ENCODE measurements at places on chromosomes 3 and 15.

DNA sequence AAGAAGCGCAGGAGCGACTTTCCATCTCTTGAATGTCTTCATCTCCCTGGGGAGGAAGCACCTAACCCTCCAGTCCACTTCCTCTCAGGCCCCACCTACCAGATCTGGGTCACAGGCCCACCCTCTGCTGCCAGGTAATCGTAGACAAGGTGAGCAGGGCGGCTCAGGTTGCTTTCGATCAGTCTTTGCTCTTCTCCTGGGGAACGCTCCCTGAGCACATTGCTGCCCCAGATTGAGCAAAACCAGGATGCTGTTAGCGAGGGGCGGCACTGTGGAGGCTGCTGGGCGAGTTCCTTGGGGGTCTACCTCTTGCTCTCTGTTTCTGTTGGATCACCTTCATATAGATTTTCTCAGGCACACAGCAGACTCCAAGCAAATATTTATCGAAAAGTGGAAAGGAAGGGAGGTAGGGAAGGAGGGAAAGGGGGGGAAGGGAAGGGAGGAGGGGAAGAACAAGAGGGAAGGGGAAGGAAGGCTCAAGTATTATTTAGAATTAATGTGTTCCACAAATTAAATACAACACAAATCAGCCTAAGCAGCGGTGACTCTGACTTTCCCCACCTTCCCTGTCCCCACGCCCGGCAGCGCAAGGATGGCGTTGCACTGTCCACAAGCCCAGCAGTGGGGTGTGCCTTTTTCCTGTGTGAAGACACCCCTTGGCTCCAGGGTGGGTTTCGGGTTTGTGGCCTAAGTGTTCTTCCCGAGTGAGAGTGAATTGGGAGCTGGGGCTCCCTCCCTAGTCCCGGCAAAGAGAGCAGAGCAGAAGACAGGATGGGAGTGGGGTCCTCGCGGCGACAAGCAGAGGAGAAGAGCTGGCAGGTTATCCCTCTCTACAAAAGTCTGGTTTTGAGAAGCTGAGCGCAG is 6.1 kb upstream of the PCSK6 start:
- no peak for DNase-seq

GRCh38 chr15:38554354-38554753 is 10.3 kb downstream of the RASGRP1 start:
- peak; percentile 38 for DNase-seq

- DNase-seq, result no peak
These were observed 22.5 kb downstream of the LPP start for GRCh38 chr3:188176476-188176875.

DNA sequence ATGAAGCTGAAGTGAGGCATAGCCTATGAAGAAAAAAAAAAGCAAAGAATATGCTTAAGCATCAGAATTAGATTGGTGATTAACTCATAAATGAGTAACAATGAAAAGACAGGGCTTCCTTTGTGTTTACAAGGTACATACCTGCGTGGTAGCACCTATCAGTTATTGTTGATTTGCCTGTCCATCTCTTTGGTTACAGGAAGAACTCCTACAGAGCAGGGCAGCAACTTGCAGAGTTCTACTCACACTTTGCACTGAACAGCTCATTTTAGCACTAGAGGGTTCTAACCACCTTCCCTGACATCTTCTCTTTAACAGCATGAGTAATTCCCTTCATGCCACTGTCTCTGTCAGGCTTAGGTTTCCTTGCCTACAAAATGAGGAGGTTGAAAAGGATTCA is 166.0 kb downstream of the DPH6 start:
- DNase-seq, result no peak

DNA sequence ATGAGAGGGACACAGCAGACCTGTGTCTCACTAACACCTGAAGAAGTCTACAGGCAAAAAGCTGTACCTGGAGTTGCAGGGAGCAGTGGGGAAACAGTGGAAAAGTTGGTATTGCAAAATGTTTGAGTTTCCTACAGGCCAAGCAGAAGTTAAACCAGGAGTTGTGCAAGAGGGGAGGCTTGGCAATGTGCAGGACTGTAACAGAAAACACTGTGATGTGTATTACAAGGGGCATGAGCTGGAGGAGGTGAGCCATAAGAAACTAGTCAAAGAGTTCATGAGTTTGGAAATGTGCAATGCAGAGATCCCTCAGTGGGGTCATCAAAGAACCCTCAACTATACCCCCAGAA is 47.1 kb upstream of the SERPINI2 start:
- no peak for DNase-seq

DNA sequence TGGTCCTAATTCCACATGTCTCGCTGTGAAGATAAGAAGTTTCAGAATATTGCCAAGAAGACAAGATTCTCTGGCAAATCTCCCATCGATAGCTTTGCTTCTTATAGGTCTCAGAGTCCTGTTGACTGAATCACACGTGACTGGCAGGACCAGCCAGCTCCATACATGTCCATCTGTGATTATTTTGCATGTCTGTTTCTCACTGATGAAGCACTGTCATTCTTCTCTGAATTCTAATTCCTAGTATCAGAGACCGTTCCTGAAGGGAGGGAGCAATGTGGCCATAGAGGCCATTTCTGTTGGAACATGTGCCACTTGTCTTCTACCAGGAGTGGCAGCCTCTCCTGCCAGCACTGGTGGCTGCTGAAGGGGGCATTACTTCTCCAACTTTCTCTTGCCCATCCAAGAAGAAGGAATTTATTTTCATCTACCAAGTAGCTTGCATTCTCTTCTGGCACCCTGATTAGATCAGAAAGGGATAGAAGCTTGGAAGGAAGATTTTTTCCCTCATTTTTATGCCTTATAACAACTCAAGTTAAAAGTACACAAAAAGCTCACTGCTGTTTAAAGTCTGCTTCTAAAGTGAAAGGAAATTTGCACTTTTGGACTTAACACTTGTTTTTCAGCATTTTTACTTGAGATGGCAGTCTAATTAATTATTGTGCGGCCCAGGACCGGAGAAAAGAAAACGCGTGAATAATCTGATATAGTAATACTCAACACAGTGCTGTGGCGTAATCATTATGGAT is 115.8 kb downstream of the IQCH start:
- DNase-seq, result no peak

DNA sequence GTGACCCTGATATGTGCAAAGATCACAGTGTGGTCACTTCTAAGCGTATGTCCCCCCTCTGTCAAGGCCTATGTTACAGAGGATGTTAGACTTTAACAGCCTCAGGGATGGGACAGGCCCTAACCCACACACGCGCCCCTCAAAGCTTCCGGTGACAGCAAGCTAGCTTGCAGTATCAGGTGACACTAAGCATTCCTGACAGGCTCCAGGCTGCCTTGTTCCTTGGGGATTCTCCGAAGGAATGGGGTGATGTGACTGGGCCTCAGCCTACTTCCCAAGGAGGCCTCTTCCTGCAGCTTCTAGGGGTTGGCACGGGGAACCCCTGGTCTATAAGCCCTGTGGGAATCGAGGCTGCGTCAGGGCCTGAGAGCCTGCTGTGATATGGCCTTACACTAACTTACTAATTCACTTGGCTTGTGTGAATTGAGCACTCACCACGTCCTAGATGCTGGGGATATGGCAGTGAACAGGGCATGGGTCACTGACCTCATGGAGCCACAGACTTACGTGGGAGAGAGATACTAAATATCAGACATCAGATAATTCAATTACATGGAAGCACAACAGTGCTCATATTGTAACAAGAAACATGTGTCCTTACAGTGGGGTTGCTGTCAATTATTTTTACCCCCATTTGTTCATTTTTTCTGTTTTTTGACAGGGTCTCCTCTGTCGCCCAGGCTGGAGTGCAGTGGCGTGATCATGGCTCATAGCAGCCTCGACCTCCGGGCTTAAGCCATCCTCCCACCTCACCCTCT is 11.4 kb upstream of the SPTBN5 start:
- no peak for DNase-seq

DNA sequence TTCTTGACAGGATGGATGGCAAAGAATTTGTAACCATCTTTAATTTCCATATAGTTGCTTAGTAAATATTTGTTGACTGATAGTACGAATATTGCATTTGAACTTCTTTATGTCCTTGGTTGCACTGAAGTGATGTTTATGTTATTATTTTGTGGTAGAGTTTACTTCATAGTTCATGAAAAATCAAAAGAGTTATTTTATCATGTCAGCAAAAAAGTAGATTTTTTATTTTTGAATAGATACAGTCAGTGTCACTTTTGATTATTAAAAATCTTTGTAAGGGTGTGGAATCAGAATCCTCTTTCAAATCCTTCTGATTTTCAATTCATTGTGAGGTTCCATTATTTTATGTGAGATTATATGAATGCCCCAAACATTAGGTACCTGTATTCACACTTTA is 35.0 kb downstream of the FILIP1L start:
- no peak for DNase-seq

- no peak for DNase-seq
These were observed 3.0 kb upstream of the SPG11 start for GRCh38 chr15:44666210-44667038.

DNA sequence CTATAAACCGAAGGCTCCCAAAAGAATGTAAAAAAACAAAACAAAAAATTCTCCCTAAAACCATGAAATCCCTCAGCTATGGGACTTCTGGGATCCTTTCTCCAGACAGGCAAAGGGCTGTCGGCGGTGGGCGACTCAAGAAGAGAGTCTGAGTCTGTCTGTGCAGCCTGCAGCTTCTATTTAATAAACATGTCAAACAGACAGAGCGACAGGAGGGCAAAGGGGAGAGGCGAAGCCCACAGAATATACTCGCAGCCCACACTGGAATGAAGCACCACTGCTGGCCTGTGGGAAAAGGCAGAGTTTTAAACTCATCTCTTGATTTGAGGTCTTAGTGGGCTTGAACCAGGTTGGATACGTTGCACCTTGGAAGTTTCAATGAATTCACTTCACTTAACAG is 40.2 kb downstream of the ISL2 start:
- DNase-seq, result no peak

DNA sequence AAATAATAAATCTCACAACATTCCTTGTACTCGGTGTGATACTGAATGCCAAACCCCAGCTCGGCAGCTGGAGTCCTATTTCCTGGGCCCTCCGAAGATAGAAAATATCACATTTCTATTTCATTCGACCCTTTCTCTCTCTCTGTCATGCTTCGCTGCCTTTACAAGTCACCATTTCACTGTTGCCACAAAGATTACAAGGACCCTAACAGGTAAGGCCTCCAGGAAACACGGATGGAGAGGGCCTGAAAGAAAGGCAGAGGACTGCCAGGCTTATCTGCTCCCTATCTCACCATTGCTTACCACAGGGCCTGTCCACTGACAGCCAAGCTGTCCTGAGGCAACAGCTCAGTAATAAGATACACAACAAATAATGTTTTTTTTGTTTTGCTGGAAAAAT is 376.5 kb downstream of the MECOM start:
- DNase-seq, result no peak

DNA sequence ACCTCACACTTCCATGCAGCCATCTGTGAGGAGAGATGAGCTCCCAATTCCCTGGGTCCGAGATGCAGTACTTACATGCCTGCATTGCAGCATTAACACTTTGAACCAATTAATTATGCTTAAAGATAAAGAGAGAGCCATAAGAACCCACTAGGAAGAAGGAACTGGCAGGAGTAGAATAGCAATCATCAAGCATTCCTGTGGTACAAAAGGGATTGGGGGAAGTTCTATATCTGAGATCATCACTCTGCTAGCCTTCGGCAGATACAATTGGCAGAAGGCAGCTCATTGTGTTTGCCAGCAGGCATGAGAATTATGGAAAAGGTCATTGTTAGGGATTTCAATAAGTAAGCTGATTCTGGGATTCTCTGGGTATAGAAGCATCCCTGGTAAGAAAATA is 891.4 kb downstream of the NTRK3 start:
- no peak for DNase-seq

- no peak for DNase-seq
These were observed 121.3 kb downstream of the LRIG1 start for GRCh38 chr3:66379565-66379964.

- no peak for DNase-seq
These were observed 74.6 kb upstream of the ADPGK start for GRCh38 chr15:72858205-72858604.

GRCh38 chr3:195260280-195260905 is 10.6 kb downstream of the XXYLT1 start:
- peak; percentile 30 for DNase-seq

DNA sequence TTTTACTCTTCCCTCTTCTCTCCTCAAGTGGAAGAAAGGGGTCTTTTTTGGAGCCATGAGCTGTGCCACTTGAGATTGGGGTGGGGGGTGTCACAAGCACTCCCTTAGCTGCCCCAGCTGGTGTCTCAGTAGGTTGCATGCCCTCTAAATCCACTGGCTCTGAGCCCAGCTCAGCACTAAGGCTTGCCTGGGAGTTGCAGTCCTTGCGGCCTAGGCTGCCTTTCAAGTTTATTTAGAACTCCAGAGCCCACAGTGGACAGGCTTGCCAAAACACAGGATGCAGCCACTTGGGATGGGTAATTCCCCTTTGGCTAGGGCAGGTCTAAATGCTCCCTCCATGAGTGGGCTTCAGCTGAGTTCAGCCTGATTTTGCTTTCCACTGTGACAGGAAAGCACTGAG is 24.7 kb downstream of the C3orf20 start:
- no peak for DNase-seq

GRCh38 chr3:45646051-45646585 is 43.1 kb upstream of the SACM1L start:
- DNase-seq, result no peak

- DNase-seq, result no peak
These were observed 40.5 kb downstream of the CCDC12 start for GRCh38 chr3:46935989-46936558.

- no peak for DNase-seq
These were observed 12.4 kb upstream of the SPG11 start for GRCh38 chr15:44675911-44676310.

GRCh38 chr3:24507776-24508422 is 13.2 kb upstream of the THRB start:
- no peak for DNase-seq

DNA sequence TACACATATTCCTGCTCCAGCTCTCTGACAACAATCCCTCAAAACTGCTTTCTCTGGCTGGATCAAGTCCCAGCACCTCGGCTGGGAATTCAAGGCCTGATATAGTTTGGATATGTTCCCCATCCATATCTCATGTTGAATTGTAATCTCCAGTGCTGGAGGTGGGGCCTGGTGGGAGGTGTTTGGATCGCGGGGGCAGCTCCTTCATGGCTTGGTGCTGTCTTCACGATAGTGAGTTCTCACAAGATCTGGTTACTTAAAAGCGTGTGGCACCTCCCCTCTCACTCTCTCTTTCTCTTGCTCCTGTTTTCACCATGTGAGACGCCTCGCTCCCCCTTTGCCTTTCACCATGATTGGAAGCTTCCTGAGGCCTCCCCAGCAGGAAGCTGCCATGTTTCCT is 47.4 kb upstream of the SYN2 start:
- no peak for DNase-seq

Measured in activated naive CD4-positive, alpha-beta T cell treated with Interleukin-2 at 50 U/mL for 16 hours (primary cell).